ENCODE measurements at places on chromosomes 16 and 17. TPM values are rescaled to one million over a fixed set of nuclear protein-coding genes. Genes with fewer than 3 reads are reported as not detected.

DNA sequence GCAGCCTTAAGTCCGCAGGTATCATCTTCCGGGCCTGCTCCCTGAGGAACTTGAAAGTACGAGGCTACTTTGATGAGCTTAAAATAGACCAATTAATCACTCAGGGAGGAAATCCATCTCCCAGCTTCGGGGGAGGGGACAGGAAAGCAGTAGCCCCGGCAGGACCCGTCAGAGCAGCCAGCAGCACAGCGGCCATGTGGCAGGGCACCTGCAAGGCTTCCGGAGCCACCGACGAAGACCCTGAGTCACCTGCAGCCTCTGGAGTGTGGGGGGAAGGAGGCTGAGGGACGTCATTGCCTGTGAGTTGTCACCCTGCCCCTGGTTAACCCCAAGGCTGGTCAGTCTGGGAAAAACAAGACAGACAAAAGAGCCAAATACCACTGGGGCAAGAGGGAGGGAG is 4.4 kb upstream of the CYB561 start:
- H3K4me3 ChIP-seq, result no peak overlapping the region
- no peaks in the 10 kb centered on the region for H3K36me3 ChIP-seq
- DNase-seq, result no peak
- H3K27me3 ChIP-seq, result no peaks in the 10 kb centered on the region
- H3K4me1 ChIP-seq, result peaks cover 9% of the 10 kb centered on the region
- H3K27ac ChIP-seq, result no peak overlapping the region

GRCh38 chr16:10013364-10013763 is 168.9 kb downstream of the GRIN2A start:
- peaks cover 38% of the 10 kb centered on the region for H3K27me3 ChIP-seq
- no peak overlapping the region for H3K27ac ChIP-seq
- no peak overlapping the region for H3K4me3 ChIP-seq
- DNase-seq, result no peak
- no peaks in the 10 kb centered on the region for H3K4me1 ChIP-seq
- H3K36me3 ChIP-seq, result no peaks in the 10 kb centered on the region

- no peak for DNase-seq
- no peaks in the 10 kb centered on the region for H3K4me1 ChIP-seq
- no peaks in the 10 kb centered on the region for H3K27me3 ChIP-seq
- H3K27ac ChIP-seq, result no peak overlapping the region
Observed at GRCh38 chr16:88419790-88420189, 33.3 kb upstream of the ZFPM1 start.

- no peak for DNase-seq
- H3K4me3 ChIP-seq, result no peak overlapping the region
- H3K27ac ChIP-seq, result no peak overlapping the region
- H3K27me3 ChIP-seq, result no peaks in the 10 kb centered on the region
Observed at GRCh38 chr16:63806794-63807506, 1314.9 kb downstream of the CDH11 start.

DNA sequence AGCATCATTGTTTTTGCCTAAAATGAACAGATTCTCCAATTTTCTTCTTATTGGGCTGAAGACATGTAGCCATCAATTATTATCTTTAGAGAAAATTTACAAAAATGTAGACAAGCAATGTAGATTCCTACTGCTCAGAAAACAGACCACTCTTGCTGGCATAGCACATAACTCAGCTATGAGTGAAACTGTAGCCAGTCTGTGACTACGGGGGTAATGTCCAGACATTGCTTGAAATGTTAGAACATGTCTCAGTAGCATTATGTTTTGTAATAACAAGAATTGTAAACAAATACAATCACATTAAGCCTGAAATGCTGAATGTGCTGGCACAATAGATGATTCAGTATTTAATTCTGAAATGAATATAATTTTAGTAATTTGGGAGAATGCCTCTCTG is 265.7 kb upstream of the KCNJ16 start:
- no peaks in the 10 kb centered on the region for H3K27me3 ChIP-seq
- H3K4me1 ChIP-seq, result no peaks in the 10 kb centered on the region
- H3K36me3 ChIP-seq, result no peaks in the 10 kb centered on the region

- H3K4me3 ChIP-seq, result no peak overlapping the region
- no peak for DNase-seq
- no peaks in the 10 kb centered on the region for H3K4me1 ChIP-seq
- H3K27ac ChIP-seq, result no peak overlapping the region
Observed at GRCh38 chr16:65509172-65509571, 387.3 kb upstream of the CDH11 start.

GRCh38 chr17:13222975-13223374 is 205.1 kb upstream of the ELAC2 start:
- no peak for DNase-seq
- no peaks in the 10 kb centered on the region for H3K36me3 ChIP-seq
- H3K4me1 ChIP-seq, result no peaks in the 10 kb centered on the region

DNA sequence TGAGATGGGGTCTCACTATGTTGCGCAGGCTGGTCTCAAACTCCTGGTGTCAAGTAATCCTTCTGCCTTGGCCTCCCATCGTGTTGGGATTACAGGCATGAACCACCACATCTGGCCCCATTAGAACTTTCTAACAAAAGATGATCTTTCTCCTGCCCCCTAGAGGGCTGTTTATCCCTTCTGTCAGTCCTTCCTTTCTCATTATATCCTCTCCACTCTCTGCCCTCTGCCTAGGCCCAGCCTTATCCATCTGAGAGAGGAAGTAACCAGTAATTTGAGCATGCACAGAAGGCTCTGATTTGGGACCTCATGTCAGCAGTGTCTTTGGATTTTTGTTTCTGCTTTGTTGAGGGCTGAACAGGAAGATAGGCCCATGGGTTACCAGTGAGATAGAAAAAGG is 4.4 kb upstream of the DHX40 start:
- no peak overlapping the region for H3K27ac ChIP-seq
- no peak overlapping the region for H3K4me3 ChIP-seq
- H3K27me3 ChIP-seq, result no peaks in the 10 kb centered on the region
- DNase-seq, result peak; percentile 65
- no peaks in the 10 kb centered on the region for H3K36me3 ChIP-seq
- no peaks in the 10 kb centered on the region for H3K4me1 ChIP-seq

GRCh38 chr17:30848021-30848420 is 16.3 kb downstream of the ATAD5 start:
- H3K4me3 ChIP-seq, result no peak overlapping the region
- DNase-seq, result no peak
- no peaks in the 10 kb centered on the region for H3K27me3 ChIP-seq
- no peak overlapping the region for H3K27ac ChIP-seq
- H3K4me1 ChIP-seq, result no peaks in the 10 kb centered on the region

DNA sequence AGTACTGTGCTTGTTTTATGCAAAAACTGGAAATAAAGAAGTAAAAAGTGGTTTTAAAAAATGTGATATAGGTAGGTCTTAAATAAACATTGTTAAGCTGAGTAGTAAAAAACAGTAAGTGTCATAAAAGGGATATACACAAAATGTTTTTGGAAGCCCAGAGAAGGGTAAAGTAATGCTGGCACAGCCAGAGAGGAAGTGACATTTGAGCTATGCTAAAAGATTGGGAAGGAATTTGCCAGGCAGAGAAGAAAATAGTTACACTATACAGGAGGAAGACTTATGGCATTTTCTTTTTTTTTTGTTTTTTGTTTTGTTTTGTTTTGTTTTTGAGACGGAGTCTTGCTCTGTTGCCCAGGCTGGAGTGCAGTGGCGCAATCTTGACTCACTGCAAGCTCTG is 40.8 kb upstream of the TAOK1 start:
- H3K27me3 ChIP-seq, result no peaks in the 10 kb centered on the region
- no peak for DNase-seq

- peaks cover 82% of the 10 kb centered on the region for H3K4me1 ChIP-seq
- no peak overlapping the region for H3K4me3 ChIP-seq
- no peak for DNase-seq
- no peaks in the 10 kb centered on the region for H3K27me3 ChIP-seq
- no peaks in the 10 kb centered on the region for H3K36me3 ChIP-seq
Observed at GRCh38 chr17:40068917-40069750, 6.4 kb downstream of the THRA start.

DNA sequence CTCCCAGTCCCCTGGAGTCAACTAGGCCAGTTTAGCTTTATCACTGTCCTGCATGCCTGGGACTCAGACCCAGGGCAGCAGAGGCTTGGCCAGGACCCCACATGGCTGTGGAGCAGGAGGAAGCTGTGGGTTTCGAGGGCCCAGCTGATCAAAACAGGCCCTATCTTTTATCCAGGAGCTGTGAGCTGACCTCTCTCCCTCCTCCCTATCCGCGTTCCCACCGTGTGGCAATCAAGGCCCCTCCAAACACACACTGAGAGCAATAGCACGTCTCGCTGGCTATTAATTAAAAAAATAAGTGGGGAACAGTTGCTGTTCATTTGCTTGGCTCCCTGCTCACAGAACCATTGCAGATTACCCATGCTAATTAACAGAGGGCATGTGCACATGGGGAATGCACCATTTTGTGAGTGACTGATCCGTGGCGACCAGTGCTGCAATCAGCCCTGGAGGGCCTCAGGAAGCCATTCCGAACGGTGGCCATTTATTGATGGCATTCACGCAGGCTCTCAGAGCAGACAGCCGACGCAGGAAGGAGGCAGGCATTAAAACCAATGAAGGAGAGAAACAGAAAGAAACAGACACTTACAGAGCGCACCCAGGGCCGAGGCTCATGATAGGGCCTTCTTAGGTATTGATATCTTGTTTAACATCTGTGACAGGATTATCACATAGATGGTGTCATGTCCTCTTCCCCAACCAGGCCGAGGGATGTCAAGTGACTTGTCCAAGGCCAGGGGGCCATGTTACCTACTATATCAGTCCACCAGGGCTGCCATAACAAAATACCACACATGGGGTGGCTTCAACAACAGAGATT is 157.1 kb downstream of the KATNIP start:
- no peaks in the 10 kb centered on the region for H3K4me1 ChIP-seq
- no peak overlapping the region for H3K4me3 ChIP-seq
- H3K36me3 ChIP-seq, result no peaks in the 10 kb centered on the region
- H3K27me3 ChIP-seq, result no peaks in the 10 kb centered on the region

- 0 out of 2 replicates have a peak overlapping the region, but pooled peaks have one; percentile 4 for H3K27ac ChIP-seq
- peak; percentile 6 for DNase-seq
- H3K27me3 ChIP-seq, result no peaks in the 10 kb centered on the region
- H3K4me1 ChIP-seq, result peaks cover 10% of the 10 kb centered on the region
- peaks cover 12% of the 10 kb centered on the region for H3K36me3 ChIP-seq
- H3K4me3 ChIP-seq, result no peak overlapping the region
Observed at GRCh38 chr17:1783834-1784611, 22.2 kb downstream of the SERPINF1 start.

DNA sequence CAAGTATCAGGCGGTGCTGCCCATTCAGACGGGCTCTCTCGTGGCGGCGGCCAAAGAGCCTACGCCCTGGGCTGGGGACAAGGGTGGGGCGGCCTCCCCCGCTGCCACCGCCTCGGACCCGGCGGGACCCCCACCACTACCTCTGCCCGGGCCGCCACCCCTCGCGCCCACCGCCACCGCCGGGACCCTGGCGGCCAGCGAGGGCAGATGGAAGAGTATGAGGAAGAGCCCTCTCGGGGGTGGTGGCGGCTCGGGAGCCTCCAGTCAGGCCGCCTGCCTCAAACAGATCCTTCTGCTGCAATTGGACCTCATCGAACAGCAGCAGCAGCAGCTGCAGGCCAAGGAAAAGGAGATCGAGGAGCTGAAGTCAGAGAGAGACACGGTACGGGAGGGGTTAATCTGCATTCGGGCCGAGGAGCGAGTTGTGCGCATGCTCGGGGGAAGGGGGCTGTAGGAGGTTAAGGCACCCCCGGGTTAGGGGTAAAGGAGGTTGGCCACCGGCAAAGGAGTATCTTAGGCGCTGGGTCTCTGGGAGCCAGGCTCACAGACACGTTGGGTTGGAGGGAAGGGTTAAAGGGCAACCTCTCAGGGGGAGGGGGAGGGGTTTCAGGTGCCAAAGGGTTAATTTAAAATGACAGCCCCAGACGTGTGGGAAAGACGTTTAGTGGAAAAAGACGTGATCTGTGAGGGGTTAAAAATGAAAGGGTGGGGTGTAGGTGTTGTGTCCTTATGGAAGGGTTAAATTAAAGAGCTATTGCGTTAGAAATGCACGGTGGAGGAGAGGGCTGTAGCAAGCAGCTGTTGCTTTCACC is 1.4 kb downstream of the MSL1 start:
- H3K27me3 ChIP-seq, result no peaks in the 10 kb centered on the region
- H3K4me3 ChIP-seq, result peak overlapping the region; percentile 86
- H3K27ac ChIP-seq, result peak overlapping the region; percentile 97

DNA sequence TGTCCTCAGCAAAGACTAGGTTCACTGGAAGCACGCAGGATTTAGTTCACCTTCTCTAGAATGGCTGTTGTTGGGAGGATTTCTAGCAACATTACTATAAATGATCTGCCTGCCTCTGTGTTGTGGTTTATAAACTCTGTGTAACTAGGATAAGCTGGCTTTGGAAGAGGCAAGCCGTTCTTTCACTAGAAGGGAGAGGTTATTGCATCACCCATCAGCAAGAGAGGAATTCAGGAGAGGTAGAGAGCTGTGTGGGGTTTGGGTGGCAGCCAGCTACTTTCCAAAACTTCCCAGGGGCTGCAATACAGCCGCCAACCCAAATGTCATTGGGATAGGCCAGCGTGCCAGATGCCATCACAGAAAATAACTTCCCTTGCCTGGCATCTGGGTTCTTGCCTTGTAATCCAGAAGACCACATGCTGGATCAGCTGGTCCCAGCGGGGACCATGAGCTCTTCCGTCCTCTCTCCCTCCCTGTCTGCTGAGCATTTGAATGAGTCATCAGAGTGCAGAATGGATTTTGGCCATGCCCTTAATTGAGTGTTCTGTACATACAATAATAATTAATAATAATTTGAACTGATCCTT is 95.7 kb upstream of the RBFOX1 start:
- H3K4me3 ChIP-seq, result no peak overlapping the region
- no peaks in the 10 kb centered on the region for H3K4me1 ChIP-seq
- no peaks in the 10 kb centered on the region for H3K27me3 ChIP-seq
- H3K36me3 ChIP-seq, result no peaks in the 10 kb centered on the region
- no peak for DNase-seq

DNA sequence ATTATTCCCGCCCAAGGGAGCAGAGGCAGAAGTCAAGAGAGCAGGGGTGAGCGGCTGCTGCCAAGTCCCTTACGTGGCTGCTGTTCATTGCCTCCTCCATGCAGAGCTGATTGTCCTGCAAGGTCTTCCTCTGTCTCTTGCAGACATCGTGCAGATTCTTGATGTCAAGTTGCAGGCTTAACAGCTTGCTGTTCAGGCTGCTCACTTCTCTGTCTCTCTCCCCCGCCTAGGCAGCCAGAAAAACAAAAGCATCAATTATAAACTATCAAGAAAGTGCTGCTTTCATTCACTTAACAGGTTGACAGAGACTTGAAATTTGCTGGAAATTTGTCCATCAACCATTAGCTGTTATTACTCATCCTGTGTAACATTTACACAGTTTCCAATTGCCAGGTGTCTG is 7.3 kb downstream of the PMFBP1 start:
- no peak overlapping the region for H3K27ac ChIP-seq
- H3K27me3 ChIP-seq, result no peaks in the 10 kb centered on the region
- no peaks in the 10 kb centered on the region for H3K36me3 ChIP-seq
- DNase-seq, result no peak
- no peak overlapping the region for H3K4me3 ChIP-seq

GRCh38 chr17:41058741-41059140 is 1.2 kb downstream of the KRTAP2-3 start:
- H3K27ac ChIP-seq, result peak overlapping the region; percentile 85
- no peak overlapping the region for H3K4me3 ChIP-seq
- DNase-seq, result no peak
- H3K27me3 ChIP-seq, result no peaks in the 10 kb centered on the region
- peaks cover 39% of the 10 kb centered on the region for H3K4me1 ChIP-seq
- H3K36me3 ChIP-seq, result peaks cover 5% of the 10 kb centered on the region

Gene MPP3
- 19.5 TPM for total RNA-seq

Gene CCL5
- total RNA-seq, result 0.34 TPM

Gene DNAH3
- 0.15 TPM for total RNA-seq

Gene YBX2
- 2.3 TPM for total RNA-seq

Gene TMIGD1
- total RNA-seq, result not detected

Gene CLCN7
- total RNA-seq, result 64.0 TPM

Gene C17orf67
- total RNA-seq, result 0.84 TPM

Gene CACNA1G
- 3.4 TPM for total RNA-seq

Gene ALDOA
- total RNA-seq, result 2,423 TPM

Gene XAF1
- total RNA-seq, result 0.25 TPM

Data from HCT116 (cell line).